ENCODE measurements at places on chromosomes 5 and 9.

- DNase-seq = no peak
These were observed 89.4 kb downstream of the UHRF2 start for GRCh38 chr9:6502399-6502798.

DNA sequence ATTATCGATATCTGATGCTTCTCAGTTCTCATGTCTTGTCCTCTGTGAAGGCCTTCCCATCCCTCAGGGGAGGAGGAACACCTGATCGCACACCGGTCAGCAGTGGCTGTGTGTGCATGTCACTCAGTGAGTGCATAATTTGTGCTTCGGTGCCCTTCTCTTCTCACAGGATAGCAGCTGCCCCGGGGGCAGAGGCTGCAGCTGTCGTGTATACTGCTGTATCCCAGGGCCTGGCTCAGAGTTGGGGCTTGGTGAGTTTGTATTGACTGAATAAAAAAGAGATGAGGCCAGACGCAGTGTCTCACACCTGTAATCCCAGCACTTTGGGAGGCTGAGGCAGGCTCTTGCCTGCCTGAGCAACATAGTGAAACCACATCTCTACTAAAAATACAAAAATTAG, 49.7 kb upstream of the NCS1 start:
- no peak for DNase-seq

DNA sequence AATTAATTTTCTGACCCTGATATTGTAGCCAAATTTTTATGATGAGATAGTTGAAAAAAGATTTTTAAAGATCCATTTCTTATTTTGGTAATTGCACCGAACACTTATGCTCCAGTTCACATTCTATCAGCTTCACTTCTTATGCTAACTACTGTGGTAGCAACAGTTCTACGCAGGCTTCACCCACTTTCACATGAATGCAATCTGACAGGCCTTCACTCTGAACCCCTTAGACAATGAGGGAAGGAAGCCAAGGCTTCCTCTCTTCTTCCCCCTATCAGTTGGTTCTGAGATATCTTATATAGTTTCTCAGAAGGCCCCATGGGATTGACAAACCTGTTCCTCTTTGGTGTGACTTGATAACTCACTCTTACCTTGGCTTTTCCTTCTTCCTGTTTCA, 185.8 kb downstream of the CETN3 start:
- no peak for DNase-seq

- DNase-seq = no peak
These were observed 181.3 kb downstream of the CAVIN4 start for GRCh38 chr9:100759215-100759614.

DNA sequence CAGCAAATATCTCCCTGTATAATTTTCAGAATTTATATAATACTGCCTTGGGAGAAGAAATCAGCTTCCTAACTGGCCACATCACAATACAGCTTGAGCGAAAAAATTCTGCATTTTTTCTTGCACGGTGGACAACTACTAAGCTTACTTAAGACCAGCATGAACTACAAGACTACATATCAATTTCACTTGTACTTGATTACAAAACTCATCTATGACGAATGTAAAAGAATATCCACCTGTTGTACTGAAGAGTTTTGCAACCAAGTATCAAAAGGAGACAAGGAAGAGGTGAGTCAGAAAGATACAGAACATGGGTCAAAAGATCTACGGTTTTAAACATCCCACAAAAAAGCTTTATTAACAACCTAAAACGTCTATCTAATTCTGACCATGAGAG, 279.4 kb downstream of the BNC2 start:
- no peak for DNase-seq

DNA sequence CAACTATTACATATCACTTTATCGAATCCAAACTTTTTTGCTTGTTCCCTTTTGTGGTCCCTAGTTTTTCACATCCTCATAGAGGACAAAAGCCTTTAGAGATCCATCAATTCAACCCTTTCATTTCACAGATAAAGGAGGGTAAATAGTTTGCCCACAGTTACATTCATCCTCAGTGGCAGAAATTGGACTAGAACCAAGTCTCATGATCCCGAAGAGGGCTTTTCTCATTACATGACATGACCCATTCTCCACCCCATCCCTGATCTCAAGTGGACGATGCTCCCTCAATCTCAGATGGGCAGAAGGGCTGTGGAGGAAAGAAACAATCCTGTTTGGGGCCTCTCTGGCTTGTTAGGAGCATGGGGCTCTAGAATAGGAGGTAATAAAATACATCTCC, 23.1 kb downstream of the TICAM2 start:
- no peak for DNase-seq
